ENCODE measurements at places on chromosomes 2 and 18. TPM values are rescaled to one million over a fixed set of nuclear protein-coding genes. Genes with fewer than 3 reads are reported as not detected.
A peak's percentile ranks its signal among the peaks of the same experiment; 100 is the strongest.

Gene ASB18
- total RNA-seq: not detected

Gene IL37
- total RNA-seq: not detected

Gene AGXT
- total RNA-seq: not detected

Gene GAL3ST2
- not detected for total RNA-seq

Gene NEU4
- total RNA-seq: not detected

Gene ATP6V1B1
- 6.3 TPM for total RNA-seq

Gene ONECUT2
- total RNA-seq: 0.05 TPM

GRCh38 chr18:24108641-24109040 lies 30.2 kb upstream of the CABYR start:
- DNase-seq: no peak
- peaks cover 2% of the 10 kb centered on the region for H3K4me1 ChIP-seq
- no peak overlapping the region for H3K4me3 ChIP-seq
- H3K36me3 ChIP-seq: no peaks in the 10 kb centered on the region
- no peak overlapping the region for H3K27ac ChIP-seq

GRCh38 chr18:75362435-75362834 lies 65.1 kb downstream of the SMIM21 start:
- H3K4me3 ChIP-seq: no peak overlapping the region
- no peak for DNase-seq
- H3K27me3 ChIP-seq: peaks cover 6% of the 10 kb centered on the region
- H3K4me1 ChIP-seq: no peaks in the 10 kb centered on the region
- no peak overlapping the region for H3K27ac ChIP-seq

DNA sequence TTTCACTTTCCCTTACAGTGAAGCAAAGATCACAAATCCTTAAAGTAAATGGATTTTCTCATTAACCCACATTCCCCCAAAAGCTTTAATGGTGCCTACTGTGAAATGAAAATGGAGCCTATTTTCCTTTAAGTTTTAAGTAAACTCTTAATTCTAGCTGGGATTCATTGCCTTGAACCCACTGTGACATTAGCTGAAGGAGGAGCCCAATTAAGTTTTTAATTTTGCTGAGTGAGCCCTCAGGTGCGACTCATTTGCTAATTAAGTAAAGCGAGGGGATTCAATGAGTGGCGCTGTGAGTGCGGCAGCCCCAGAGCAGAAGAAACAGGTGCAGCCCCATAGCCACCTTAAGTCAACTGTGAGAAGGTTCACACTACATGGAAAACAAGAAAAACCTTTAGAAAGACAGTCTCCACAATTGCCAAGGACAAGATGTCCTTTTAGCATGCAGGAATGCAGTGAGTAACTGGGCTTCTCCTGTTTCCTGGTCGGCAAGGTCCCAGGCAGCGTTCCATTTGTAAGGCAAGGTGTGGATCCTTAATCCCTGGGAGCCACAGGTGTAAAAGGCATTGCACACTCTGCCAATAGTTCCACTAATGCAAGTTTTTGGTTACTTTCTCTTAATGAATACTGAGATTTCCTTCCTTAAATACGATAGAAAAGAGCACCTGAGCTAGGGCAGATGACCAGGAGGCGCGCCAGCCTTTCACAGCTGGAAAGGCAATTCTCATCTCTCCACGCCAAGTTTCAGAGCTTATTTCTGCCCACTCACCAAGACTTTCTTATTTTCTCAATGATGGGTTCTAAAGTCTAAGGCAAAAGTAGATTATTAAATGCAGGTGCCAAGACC lies 87.7 kb downstream of the TMEM18 start:
- H3K4me3 ChIP-seq: no peak overlapping the region
- peaks cover 17% of the 10 kb centered on the region for H3K27me3 ChIP-seq
- no peak overlapping the region for H3K27ac ChIP-seq
- peaks cover 16% of the 10 kb centered on the region for H3K4me1 ChIP-seq
- no peaks in the 10 kb centered on the region for H3K36me3 ChIP-seq

- H3K36me3 ChIP-seq: no peaks in the 10 kb centered on the region
- H3K27me3 ChIP-seq: peaks cover 24% of the 10 kb centered on the region
These were observed 223.4 kb downstream of the MYT1L start for GRCh38 chr2:2107627-2108026.

GRCh38 chr2:40251137-40251536 lies 200.8 kb downstream of the SLC8A1 start:
- no peaks in the 10 kb centered on the region for H3K36me3 ChIP-seq
- no peak overlapping the region for H3K4me3 ChIP-seq
- DNase-seq: no peak
- peaks cover 10% of the 10 kb centered on the region for H3K4me1 ChIP-seq
- H3K27me3 ChIP-seq: no peaks in the 10 kb centered on the region
- no peak overlapping the region for H3K27ac ChIP-seq

GRCh38 chr2:107669335-107669734 lies 157.4 kb upstream of the RGPD4 start:
- H3K27ac ChIP-seq: no peak overlapping the region
- H3K4me1 ChIP-seq: peaks cover 6% of the 10 kb centered on the region
- H3K36me3 ChIP-seq: peaks cover 10% of the 10 kb centered on the region
- no peak for DNase-seq
- H3K27me3 ChIP-seq: peaks cover 5% of the 10 kb centered on the region

DNA sequence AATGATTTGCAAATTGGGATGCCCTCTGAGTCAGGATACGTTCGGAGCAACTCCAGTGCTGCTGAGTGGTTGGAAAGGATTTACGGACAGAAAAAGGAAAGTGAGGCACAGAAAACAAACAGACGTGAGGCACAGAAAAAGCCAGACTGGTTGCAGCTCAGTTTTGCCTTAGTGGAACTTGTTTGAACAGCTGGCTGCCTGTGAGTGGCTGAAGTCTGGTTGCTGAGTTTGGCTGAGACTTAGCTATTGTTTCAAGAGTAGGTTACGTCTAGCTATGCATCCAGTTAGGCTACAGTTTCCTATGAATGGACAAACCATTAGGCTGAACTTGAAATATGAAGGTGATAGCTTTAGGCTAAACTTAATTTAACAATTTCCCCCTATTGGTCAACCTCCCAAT lies 256.6 kb downstream of the VAPA start:
- no peak overlapping the region for H3K27ac ChIP-seq
- H3K4me1 ChIP-seq: peaks cover 23% of the 10 kb centered on the region
- H3K27me3 ChIP-seq: peaks cover under 1% of the 10 kb centered on the region

DNA sequence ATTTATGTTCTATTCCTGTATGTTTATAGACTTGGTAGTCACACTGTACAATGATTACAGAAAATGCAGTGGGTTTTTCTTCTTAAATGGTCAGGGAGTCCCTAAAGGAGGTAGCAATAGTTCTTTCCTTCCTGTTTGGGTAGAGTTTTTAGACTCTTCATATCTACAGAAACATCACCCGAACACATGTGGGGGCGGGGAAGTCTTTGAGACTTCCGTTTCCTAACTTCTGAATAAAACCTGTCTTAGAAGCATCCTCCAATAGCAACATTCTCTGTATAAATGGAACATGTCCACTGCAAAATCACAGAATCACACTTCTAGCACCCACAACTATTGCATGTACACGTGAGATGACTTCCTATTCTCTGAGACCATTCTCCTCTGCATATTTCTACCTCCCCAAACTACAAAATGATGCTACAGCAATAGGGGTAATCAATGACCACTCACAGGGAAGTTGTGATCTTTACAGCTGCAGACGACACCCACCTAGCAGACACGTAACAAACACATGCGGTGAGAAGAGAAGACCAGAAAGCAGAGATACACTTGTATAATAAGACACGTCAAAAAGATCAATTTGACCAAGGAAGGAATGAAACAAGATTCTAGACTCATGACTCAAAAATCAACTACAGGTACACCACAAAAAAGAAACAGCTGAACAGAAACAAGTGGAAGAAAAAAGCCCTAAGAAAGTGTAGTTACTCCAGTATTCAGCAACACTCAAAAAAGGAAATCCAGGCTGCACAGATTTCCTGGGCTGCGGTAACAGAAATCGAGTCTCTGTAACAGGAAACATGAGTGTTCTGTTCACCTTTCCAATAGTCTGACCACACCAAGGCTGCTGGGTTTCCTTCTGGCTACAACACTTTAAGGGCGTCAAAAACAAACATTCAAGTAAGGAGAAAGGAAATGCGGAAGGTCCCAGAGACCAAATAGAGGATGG lies 120.4 kb downstream of the ZNF516 start:
- H3K36me3 ChIP-seq: peaks cover 21% of the 10 kb centered on the region
- H3K4me3 ChIP-seq: no peak overlapping the region
- peaks cover 5% of the 10 kb centered on the region for H3K4me1 ChIP-seq
- H3K27me3 ChIP-seq: no peaks in the 10 kb centered on the region

DNA sequence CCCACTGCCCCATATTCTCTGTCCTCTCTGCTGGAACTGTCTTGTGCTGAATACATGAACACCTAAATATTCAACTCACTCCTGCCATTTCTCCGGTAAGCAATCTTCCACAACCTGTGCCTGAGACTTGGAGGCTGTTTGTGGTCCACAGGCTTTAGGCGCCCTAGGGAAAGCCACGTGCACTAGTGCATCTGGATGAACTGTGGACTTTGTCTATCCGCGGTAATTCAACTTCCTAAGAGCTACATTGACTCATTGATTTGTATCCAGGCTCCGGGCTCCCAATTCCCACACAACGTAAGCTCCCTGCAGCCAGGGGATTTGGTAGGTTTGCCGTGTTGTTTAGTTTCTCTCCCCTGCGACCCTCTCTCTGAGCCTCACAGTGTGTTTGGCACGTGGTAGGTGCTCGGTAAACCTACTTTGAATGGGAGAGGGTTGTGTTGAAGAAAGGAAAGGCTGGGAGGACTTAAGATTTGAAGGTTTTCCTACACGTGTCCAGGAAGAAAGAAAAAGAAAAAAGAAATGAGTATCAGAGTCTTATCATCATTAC lies 718.2 kb downstream of the DPP10 start:
- no peaks in the 10 kb centered on the region for H3K36me3 ChIP-seq
- peaks cover 33% of the 10 kb centered on the region for H3K27me3 ChIP-seq

GRCh38 chr2:178747767-178748166 lies 59.5 kb downstream of the TTN start:
- H3K27me3 ChIP-seq: peaks cover 39% of the 10 kb centered on the region
- no peaks in the 10 kb centered on the region for H3K4me1 ChIP-seq
- no peaks in the 10 kb centered on the region for H3K36me3 ChIP-seq
- no peak for DNase-seq

DNA sequence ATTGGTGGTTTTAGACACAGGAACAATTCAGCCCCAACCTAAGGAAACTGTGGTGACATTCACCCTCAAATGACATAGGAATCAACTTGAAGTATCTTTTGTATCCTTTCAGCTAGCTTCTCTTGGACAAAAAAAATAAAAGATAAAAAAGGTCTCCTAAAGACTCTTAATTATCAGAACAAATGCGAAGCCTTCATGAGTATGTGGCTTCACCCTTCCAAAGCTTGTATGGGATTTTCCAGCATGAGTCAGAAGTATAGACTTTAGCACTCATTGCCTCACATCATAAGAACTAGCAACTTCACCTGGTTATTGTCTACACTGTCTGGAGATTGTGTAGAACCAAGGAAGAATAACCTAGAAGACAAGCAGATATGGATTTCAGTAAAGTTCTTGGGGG lies 135.4 kb downstream of the LAMA3 start:
- H3K27me3 ChIP-seq: peaks cover 14% of the 10 kb centered on the region
- no peak overlapping the region for H3K4me3 ChIP-seq
- H3K36me3 ChIP-seq: no peaks in the 10 kb centered on the region
- DNase-seq: no peak
- H3K4me1 ChIP-seq: peaks cover 3% of the 10 kb centered on the region

- H3K27me3 ChIP-seq: no peaks in the 10 kb centered on the region
- H3K27ac ChIP-seq: peak overlapping the region; percentile 97
- peak overlapping the region; percentile 86 for H3K4me3 ChIP-seq
- peaks cover 11% of the 10 kb centered on the region for H3K36me3 ChIP-seq
- DNase-seq: no peak
- peaks cover 33% of the 10 kb centered on the region for H3K4me1 ChIP-seq
These were observed 819 bp upstream of the KLF11 start for GRCh38 chr2:10042301-10043161.

GRCh38 chr2:223010641-223011040 lies 41.3 kb upstream of the KCNE4 start:
- no peaks in the 10 kb centered on the region for H3K36me3 ChIP-seq
- H3K4me1 ChIP-seq: peaks cover 35% of the 10 kb centered on the region
- no peak for DNase-seq
- no peak overlapping the region for H3K4me3 ChIP-seq

DNA sequence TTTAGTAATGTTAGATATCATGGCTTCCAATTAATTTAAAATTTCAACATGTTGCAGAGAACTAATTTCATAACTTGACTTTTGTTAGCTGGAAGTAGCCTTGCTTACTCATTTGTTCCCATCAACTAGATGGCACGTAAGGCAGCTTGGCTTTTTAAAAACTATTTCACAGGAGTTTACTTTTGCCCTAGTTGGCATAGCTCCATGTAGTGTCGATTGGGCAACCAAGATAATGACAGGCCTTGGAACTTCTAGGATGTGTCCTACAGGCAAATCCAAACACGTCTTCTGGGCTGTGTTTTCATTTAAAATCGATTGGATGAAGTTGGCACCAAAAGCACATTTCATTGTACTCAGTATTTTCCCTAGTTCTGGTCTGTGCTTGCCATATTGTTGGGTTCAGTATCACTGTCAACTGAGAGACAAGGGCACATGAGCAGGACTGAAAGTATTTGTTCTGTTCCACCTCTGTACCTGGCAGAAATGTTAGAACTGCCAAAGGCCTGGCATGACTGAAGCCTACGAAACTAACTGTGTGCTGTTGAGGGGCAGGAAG lies 29.4 kb downstream of the HADHB start:
- no peak for DNase-seq
- peaks cover 30% of the 10 kb centered on the region for H3K36me3 ChIP-seq
- H3K27me3 ChIP-seq: no peaks in the 10 kb centered on the region
- peaks cover 9% of the 10 kb centered on the region for H3K4me1 ChIP-seq
